Endothelial cell of umbilical vein (primary cell): ENCODE measurements at places on chromosomes 12 and 14.
A peak's percentile ranks its signal among the peaks of the same experiment; 100 is the strongest.

DNA sequence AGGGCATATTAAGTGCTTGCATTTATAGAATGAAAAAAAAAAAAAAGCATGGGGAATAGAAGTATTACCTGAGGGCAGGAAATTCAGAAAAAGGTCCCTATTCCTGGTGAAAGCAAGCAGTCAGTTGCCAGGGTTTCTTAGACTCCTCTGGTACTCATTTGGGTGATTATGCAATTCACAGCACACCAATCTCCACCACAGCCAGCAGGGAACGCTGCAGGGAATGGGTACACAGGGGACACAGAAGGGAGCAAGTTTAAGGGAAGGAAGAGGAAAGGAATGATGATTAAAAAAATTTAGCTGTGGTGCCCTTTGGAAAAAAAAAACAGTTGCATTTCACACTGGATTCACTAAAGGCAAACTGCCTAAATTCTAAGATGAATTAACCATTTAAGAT, 14.2 kb downstream of the BLTP3B start:
- H3K4me3 ChIP-seq, result no peak overlapping the region
- peak; percentile 18 for DNase-seq
- H3K36me3 ChIP-seq, result no peaks in the 10 kb centered on the region
- no peaks in the 10 kb centered on the region for H3K27me3 ChIP-seq
- H3K4me1 ChIP-seq, result peaks cover 13% of the 10 kb centered on the region

DNA sequence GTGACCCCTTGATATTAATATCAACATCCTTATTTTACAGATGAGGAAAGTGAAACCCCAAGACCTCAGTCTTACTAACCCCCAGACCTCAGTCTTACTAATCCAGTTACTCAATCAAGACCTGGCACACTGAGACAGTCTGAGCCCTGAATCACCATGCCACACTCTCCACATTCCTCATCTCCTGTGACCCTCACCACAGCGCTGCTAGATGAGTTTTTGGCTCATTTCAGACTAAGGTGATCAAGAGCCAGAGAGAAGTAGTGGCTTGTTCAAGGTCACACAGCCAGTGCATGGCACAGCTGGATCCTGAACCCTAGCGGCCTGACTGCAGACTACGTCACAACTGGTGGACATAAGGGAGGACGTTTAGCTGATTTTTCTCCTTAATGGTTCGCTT, 579.2 kb downstream of the BCL11B start:
- H3K4me3 ChIP-seq, result no peak overlapping the region
- no peaks in the 10 kb centered on the region for H3K36me3 ChIP-seq
- H3K27me3 ChIP-seq, result no peaks in the 10 kb centered on the region
- DNase-seq, result no peak

- H3K4me3 ChIP-seq, result no peak overlapping the region
- no peak overlapping the region for H3K27ac ChIP-seq
- H3K27me3 ChIP-seq, result peaks cover 21% of the 10 kb centered on the region
- DNase-seq, result no peak
These were observed 25.3 kb upstream of the CRY1 start for GRCh38 chr12:107118624-107119023.

- DNase-seq, result no peak
- no peaks in the 10 kb centered on the region for H3K27me3 ChIP-seq
- no peak overlapping the region for H3K4me3 ChIP-seq
- H3K36me3 ChIP-seq, result no peaks in the 10 kb centered on the region
- H3K27ac ChIP-seq, result no peak overlapping the region
These were observed 47.9 kb downstream of the ASCL4 start for GRCh38 chr12:107822356-107822755.

GRCh38 chr12:128986957-128987356, 133.7 kb downstream of the GLT1D1 start:
- H3K27me3 ChIP-seq, result no peaks in the 10 kb centered on the region
- no peak overlapping the region for H3K27ac ChIP-seq
- no peaks in the 10 kb centered on the region for H3K36me3 ChIP-seq
- DNase-seq, result no peak

DNA sequence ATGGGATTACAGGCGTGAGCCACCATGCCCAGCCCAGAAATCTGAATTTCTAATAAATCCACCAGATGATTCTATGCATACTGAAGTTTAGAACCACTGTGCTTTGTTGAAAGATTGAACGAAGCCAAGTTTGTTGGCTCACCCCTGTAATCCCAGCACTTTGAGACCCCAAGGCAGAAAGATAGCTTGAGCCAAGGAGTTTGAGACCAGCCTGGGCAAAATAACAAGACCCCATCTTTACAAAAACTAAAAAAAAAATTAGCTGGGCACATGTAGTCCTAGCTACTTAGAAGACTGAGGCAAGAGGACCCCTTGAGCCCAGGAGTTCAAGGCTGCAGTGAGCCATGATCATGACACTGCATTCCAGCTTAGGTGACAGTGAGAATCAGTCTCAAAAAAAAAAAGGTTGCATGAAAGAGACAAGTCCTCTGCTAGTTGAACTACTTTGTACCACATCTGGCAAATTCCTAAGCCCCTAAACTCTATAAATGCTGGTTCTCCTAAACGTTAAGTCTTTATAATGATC, 1.7 kb upstream of the ABHD4 start:
- H3K27me3 ChIP-seq, result peaks cover 3% of the 10 kb centered on the region
- H3K4me3 ChIP-seq, result no peak overlapping the region
- H3K36me3 ChIP-seq, result no peaks in the 10 kb centered on the region
- H3K27ac ChIP-seq, result no peak overlapping the region
- no peak for DNase-seq

- H3K36me3 ChIP-seq, result no peaks in the 10 kb centered on the region
- peaks cover 14% of the 10 kb centered on the region for H3K4me1 ChIP-seq
- H3K27me3 ChIP-seq, result no peaks in the 10 kb centered on the region
- no peak overlapping the region for H3K27ac ChIP-seq
- H3K4me3 ChIP-seq, result no peak overlapping the region
These were observed 21.3 kb downstream of the HCAR2 start for GRCh38 chr12:122681814-122682213.

- H3K4me3 ChIP-seq, result peak overlapping the region; percentile 53
- DNase-seq, result no peak
- H3K36me3 ChIP-seq, result no peaks in the 10 kb centered on the region
- peaks cover 74% of the 10 kb centered on the region for H3K27me3 ChIP-seq
- H3K27ac ChIP-seq, result no peak overlapping the region
These were observed 669 bp upstream of the KCNK13 start for GRCh38 chr14:90060965-90061684.

- H3K27ac ChIP-seq, result no peak overlapping the region
- H3K4me3 ChIP-seq, result no peak overlapping the region
- H3K27me3 ChIP-seq, result no peaks in the 10 kb centered on the region
- H3K36me3 ChIP-seq, result no peaks in the 10 kb centered on the region
These were observed 8.8 kb downstream of the PPM1A start for GRCh38 chr14:60257865-60258264.

DNA sequence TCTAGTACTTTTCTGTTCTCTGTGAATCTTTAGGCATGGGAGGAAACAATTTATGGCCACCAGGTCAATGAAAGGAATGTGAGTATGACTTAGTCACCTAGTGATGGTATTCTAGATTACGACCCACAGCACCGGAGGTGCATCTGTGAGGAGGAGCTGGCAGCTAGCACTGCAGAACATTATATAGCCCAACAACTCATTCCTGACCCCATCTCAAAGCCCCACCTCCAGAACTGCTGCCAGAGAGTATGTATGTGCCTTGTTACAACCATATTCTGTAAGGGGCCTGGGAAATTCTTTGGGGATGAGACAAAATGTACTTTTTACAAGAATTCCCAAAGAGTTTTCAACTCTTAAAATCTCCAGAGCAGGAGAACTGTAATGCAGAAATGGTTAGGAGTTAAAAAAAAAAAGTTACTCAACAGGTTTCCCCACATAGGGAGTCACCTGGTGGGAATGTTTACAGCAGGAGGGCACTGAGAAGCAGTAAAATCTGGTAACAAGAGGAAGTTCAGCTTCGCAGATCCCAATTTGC, 34.9 kb upstream of the CERS5 start:
- DNase-seq, result peak; percentile 81
- no peaks in the 10 kb centered on the region for H3K27me3 ChIP-seq
- peaks cover 22% of the 10 kb centered on the region for H3K36me3 ChIP-seq
- H3K4me3 ChIP-seq, result no peak overlapping the region
- H3K4me1 ChIP-seq, result peaks cover 40% of the 10 kb centered on the region
- peak overlapping the region; percentile 75 for H3K27ac ChIP-seq

- no peaks in the 10 kb centered on the region for H3K27me3 ChIP-seq
- peaks cover 7% of the 10 kb centered on the region for H3K4me1 ChIP-seq
- peak overlapping the region; percentile 28 for H3K4me3 ChIP-seq
- peak; percentile 7 for DNase-seq
- peak overlapping the region; percentile 26 for H3K27ac ChIP-seq
- H3K36me3 ChIP-seq, result no peaks in the 10 kb centered on the region
These were observed 658 bp upstream of the CEP128 start for GRCh38 chr14:80942191-80942600.

- no peaks in the 10 kb centered on the region for H3K36me3 ChIP-seq
- H3K27ac ChIP-seq, result no peak overlapping the region
- H3K27me3 ChIP-seq, result no peaks in the 10 kb centered on the region
- no peak overlapping the region for H3K4me3 ChIP-seq
These were observed 46.5 kb downstream of the FNTB start for GRCh38 chr14:65033181-65033580.

- peaks cover 13% of the 10 kb centered on the region for H3K36me3 ChIP-seq
- H3K27ac ChIP-seq, result peak overlapping the region; percentile 6
- peak; percentile 23 for DNase-seq
- no peaks in the 10 kb centered on the region for H3K27me3 ChIP-seq
- H3K4me3 ChIP-seq, result no peak overlapping the region
These were observed 7.1 kb downstream of the ZFP36L1 start for GRCh38 chr14:68785534-68786490.

DNA sequence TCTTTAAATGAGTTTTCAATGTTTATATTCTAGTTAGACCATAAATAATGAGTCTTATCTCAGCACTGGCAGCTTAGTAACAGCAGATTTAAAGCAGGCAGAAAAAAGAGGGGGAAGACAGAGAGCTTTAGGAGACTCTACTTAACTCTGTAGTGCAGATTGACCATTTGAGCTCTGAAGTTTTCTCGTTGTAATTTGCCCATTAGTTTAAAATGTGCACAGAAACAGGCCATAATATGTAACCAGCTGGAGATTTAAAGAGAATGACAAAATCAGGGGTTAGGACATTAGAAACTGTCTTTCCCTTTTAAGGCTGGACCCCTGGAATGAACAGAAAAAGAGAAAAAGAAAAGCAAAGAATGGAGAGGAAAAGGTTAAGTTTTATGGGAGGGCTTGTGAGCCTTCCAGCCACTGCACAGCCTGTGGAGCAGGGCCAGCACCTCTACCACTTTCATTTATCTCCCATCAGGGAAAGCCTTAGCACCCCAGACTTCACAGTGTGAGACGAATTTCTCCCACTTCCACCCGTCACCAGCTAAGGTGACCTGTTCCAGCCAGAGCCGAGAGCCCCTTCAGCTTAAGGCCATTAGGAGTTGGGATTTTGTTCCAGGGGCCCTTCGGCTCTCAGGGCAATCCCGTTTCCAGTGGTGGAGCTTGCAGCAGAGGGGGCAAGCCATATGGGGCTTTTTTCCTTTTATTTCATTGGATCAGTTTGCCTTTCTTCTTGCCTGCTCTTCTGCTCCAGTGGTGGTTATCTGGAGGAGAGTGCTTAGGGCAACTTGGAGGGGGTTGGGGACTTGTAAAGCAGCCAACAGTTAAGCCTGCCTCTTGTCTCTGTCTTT, 8.0 kb downstream of the IL22 start:
- H3K27me3 ChIP-seq, result peaks cover 6% of the 10 kb centered on the region
- no peak overlapping the region for H3K4me3 ChIP-seq
- no peak for DNase-seq
- H3K27ac ChIP-seq, result no peak overlapping the region

DNA sequence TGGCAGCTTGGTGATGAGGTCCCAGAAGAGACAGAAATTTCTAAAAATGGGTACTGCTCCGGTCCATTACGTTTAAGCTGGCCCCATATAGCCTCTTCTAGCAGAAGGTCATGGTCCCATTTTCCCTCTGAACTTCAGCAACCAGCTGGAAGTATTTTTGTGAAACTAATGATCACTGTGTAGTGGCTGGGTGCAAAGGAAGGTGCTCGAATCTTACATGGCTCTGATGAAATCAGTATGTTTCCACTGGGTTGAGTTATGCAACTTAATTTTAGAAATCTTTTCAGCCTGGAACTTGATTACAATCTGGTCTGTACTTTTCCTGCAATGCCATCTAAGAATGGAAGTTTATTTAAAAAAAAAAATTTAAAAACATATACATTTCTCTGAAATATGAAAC, 228.5 kb downstream of the FOXN3 start:
- DNase-seq, result no peak
- no peak overlapping the region for H3K27ac ChIP-seq
- no peak overlapping the region for H3K4me3 ChIP-seq
- H3K27me3 ChIP-seq, result no peaks in the 10 kb centered on the region

DNA sequence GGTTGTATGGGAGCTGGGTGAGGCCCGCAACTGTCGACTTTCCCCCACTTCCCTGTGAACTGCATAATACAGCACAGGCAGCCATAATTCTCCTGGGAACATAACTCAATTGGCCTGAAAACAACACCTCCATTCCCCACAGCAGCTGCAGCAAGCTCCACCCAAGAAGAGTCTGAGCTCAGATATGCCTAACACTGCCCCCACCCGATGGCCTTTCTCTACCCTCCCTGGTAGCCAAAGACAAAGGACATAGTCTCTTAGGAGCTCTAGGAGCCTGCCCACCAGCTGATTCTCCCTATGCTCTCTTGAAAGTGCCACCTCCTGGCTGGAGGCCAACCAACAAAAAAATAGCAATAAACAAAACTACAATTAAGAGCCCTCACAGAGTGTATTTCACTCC, 542.7 kb upstream of the LMO3 start:
- DNase-seq, result no peak
- H3K36me3 ChIP-seq, result no peaks in the 10 kb centered on the region
- no peak overlapping the region for H3K27ac ChIP-seq
- H3K27me3 ChIP-seq, result no peaks in the 10 kb centered on the region
- no peak overlapping the region for H3K4me3 ChIP-seq
- no peaks in the 10 kb centered on the region for H3K4me1 ChIP-seq

- no peak overlapping the region for H3K4me3 ChIP-seq
- H3K36me3 ChIP-seq, result no peaks in the 10 kb centered on the region
- peaks cover 4% of the 10 kb centered on the region for H3K27me3 ChIP-seq
- H3K27ac ChIP-seq, result no peak overlapping the region
These were observed 62.9 kb downstream of the GLRX5 start for GRCh38 chr14:95597784-95598211.

DNA sequence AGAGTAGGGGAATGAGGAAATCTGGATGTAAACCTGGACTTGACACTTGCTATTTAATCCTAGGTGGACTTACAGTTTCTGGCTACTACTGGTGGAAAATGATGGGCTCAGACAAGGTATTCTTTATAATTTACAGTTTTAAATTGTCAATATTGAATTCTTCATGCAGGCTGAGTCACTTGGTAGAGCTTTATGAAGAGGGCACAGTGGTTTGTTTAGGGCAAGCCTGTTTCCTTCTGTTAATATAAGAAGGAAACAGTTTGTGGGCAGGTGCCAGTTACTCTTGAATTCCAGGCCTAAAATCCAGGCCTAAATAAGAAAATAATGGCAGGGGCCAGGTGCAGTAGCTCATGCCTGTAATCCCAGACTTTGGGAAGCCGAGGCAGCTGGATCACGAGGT, 355.8 kb upstream of the RGS6 start:
- no peak overlapping the region for H3K4me3 ChIP-seq
- no peaks in the 10 kb centered on the region for H3K27me3 ChIP-seq
- DNase-seq, result peak; percentile 49
- H3K36me3 ChIP-seq, result no peaks in the 10 kb centered on the region
